ENCODE measurements at places on chromosomes 6 and 20.

GRCh38 chr20:63534831-63535651 lies 2.1 kb downstream of the PTK6 start:
- DNase-seq: no peak

DNA sequence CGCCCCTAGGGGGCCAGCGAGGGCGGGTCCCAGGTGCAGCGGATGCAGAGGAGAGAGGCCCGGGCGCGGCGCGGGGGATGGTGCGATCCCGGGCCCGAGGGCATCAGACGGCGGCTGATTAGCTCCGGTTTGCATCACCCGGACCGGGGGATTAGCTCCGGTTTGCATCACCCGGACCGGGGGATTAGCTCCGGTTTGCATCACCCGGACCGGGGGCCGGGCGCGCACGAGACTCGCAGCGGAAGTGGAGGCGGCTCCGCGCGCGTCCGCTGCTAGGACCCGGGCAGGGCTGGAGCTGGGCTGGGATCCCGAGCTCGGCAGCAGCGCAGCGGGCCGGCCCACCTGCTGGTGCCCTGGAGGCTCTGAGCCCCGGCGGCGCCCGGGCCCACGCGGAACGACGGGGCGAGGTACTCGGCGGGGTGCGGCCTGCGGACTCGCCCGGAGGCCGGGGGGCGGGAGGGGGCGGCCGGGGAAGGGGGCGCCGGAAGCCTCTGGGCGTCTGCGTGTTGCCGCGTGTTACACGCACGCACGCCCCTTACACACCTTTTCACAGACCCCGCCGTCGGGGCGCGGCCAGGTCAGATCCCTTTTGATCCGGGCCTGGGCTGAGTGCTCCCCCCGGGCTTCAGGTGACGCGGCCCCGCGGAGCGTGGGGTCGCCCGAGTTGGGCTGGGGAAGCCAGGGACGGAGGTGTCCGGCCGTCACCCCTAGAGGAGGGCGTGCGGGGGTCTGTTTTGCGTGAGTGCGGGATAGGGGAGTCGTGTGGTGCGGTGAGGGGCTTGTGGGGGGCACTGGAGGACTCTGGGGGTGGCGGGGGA lies 412 bp downstream of the TRIB3 start:
- DNase-seq: no peak

- DNase-seq: no peak
Measured at GRCh38 chr6:127185437-127185995, 67.0 kb downstream of the RSPO3 start.

GRCh38 chr6:95244751-95245150 lies 332.6 kb upstream of the MANEA start:
- DNase-seq: peak; percentile 37

DNA sequence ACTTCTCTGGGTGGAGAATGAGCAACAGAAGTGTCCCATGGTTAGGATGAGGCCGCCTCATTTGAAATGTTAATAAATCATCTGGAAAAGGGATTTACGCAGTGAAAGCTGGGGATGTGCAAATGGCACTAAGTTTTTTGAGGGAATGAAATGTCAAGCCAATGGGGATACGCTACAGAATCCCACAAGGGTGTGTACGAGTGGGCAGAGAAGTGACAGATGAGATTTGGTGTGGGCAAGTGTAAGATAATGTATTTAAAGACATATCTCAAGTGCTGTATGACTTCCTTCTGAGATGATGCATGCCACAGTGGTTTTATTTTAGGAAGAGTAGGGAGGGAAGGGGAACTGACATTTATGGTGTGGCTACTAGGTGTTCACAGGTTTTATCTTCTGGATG lies 100.6 kb downstream of the LRFN2 start:
- no peak for DNase-seq
